Stimulated activated CD8-positive, alpha-beta memory T cell treated with anti-CD3 and anti-CD28 coated beads, Interleukin-15, amount 100 ng/mL, for 1 hour (primary cell): ENCODE measurements at places on chromosomes 6 and 20.

GRCh38 chr6:38306931-38307330 lies 332.8 kb downstream of the BTBD9 start:
- DNase-seq = no peak

- DNase-seq = no peak
Measured at GRCh38 chr6:96152114-96152708, 136.4 kb downstream of the FUT9 start.

GRCh38 chr20:45114465-45115385 lies at the start of gene WFDC5:
Gene WFDC5, minus strand, starts transcription at chr20:45115174. Its CDS starts 91 bp downstream, at chr20:45115083.
- DNase-seq = no peak

DNA sequence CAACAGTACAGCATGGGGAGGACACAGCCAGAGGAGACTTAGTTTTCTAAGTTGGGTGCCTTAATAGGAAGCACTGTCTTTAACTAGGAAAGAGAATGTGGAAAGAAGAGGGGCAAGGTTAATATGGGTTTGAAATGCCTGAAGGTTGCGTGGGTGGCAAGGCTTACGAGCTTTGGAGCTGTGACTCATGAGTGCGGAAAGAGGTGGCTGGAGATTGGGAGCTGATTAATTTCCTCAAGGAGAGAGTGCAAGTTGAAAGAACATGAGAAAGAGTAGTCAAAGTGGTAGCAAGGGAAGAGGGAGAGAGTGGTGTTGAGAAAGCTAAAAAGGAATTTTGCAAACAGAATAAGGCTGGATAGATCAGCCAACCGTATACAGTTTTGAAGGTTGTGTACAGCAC lies 315.1 kb upstream of the PRND start:
- no peak for DNase-seq

DNA sequence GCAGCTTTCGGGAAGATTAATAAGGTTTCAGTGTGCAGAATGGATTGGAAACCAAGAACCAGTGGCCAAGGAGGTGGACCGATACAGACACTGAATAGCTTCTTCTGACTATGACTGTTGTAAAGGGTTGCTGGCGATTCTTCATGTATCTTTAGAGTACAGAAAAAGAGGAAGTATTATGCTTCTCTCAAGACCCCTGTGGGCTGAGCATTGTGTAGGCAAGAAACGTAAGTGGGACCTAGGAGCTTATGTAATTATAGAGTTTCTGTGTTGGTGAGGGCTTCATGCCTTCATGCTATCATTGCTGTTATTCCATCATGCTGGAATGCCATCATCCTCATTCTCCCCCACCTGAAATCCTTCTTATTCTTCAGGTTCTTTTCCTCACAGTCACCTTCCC lies 105.4 kb upstream of the AKIRIN2 start:
- no peak for DNase-seq

DNA sequence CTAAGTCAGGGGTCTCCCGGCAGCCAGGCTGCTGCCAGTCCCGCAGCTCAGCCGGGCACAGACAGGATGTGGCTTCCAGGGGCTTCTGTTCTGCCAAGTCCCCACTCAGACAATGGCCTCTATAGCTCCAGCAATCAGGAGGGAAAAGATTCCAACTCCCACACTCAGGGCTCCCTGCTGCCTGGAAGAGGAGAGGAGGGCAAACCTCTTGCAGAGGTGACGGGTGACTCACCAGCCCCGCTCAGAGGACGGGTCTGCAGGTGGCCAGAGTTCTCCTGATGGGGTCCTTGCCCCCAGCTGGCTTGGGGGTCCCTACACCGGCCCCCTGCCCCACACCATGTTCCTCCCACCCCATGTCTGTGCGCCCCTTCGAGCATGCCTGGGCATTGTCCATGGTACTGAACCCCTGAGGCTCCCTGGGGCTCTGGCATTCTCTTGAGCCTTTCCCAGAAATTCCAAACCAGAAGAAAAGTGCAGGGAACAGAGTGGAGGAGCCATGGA lies 32.6 kb downstream of the NTSR1 start:
- no peak for DNase-seq

- no peak for DNase-seq
Measured at GRCh38 chr6:25311331-25311840, 32.2 kb downstream of the CARMIL1 start.

DNA sequence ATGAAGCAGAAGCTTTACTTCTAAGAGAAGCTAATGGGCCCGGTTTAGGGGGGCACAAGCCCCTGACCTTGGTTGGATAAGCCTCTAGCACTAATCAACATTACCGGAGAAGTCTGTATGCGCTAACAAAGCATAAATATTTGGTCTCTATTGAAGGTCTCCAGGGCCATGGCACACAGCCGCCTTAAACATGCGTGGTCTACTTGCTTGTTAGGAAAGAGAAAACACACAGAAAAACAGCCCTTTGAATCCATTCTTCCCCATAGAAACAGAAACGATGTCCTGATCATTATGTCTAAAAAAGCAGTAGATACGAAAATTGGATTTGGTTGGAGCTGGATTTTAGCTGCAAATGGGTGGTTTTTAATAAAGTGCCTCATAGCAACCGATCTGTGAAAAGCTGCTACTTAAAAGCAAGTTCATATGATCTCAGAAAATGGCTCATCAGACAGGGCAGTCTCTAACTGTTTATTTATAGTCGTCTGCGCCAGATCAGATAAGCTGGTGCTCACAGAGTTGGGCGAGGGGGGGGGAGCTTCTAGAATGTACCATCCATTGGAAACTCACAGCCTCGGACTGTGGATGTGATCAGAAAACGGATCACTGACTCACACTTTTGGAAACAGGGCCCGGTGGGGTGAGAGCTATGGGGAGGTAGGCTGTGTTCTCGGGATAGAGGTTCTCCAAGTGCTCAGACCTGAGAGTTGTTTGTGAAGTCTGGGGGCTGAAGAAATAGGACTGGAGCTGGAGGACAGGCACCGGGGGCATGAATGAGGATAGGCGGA lies 35.3 kb upstream of the APCDD1L start:
- no peak for DNase-seq

DNA sequence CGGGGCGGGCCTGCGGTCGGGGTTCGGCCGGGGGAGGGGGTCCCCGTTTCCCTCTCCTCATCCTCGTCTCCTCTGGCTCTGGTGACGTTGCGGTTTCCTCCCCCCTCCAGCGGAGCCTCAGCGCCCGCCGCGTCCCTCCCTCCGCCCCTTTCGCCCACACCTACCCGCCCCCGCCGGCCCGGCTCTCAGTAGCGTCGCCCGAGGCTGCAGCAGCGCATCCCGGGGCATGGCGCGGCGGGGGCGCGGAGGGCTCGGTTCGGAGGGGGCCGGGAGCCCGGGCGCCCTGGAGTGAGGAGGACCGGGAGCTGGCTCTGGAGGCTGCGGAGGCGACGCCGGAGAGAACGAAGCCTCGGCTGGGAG lies at the start of gene DSE:
Gene DSE, plus strand, starts transcription at position 188 of the 360 bp plus-strand sequence. CDS start 28,304 bp downstream, outside the sequence.
- DNase-seq = peak; percentile 33

DNA sequence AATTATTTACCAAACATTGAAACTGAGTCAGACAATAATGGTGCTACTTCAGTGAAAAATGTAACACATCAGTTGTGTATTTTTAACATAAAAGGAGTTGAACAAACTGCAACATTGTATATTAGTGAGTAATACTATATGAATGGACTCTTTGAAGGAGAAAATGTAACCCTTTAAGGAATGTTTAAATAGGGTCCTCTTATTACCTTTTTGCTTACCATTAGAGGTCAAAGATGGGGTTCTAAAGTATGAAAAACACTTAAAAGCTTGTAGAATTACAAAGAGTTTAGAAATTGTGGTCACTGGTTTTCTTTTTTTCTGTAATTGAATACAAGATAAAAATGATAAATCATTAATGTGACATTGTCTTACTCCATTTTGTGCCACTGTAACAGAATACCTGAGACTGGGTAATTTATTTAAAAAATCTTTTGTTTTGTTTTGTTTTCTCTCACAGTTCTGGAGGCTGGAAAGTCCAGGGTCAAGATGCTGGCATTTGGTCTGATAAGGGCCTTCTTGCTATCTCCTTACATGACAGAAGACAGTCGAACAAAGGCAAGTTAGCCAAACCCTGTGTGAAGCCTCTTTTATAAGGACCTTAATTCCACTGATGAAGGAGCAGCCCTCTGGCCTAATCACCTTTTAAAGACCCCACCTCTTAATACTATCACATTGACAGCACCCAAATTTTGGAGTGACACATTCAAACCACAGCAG lies 43.2 kb downstream of the SESN1 start:
- DNase-seq = no peak

GRCh38 chr6:80991316-80991715 lies 761.2 kb downstream of the TENT5A start:
- DNase-seq = no peak

- no peak for DNase-seq
Measured at GRCh38 chr6:30260036-30260504, 46.9 kb upstream of the TRIM26 start.

DNA sequence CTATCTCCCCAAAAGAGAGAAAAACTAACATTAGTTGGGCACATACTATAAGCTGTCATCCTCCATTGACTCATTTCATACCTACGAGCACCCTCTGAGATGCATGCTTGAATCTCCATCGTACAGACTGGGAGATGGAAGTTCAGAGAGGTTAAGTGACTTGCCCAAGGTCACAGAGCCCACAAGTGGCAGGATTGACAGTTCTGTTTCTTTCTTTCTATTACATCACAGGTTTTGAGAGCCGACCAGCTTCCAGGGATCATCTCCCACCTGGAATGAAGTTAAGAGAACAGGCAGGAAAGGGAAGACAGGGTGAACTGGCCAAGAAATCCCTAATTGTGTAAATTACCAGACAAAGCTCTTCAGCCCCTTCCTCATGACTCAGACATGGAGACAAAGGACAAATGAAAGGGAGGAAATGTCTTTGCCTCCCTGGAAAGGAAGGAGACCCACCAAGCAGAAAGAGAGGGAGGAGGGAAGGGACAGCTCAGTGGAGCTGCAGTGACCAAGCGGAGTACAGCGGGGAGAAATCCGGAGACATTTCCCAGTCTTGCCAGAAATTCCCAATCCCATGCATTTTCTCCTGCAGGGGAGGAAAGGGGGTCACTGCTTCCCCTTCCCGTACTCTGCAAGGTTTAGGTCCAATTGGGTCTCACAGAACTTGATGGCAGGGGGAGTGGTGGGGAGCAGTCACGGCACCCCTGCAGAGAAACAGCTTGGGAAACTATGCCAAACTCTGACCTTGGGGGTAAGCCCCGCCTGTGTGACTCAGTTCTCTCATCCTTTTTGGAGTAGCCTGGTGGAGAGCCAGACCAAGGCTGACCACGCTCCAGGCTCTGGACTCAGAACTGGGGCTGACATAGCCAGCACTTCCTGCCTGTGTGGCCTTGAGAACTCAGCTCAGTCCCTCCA lies 154.3 kb downstream of the ANKRD60 start:
- no peak for DNase-seq

DNA sequence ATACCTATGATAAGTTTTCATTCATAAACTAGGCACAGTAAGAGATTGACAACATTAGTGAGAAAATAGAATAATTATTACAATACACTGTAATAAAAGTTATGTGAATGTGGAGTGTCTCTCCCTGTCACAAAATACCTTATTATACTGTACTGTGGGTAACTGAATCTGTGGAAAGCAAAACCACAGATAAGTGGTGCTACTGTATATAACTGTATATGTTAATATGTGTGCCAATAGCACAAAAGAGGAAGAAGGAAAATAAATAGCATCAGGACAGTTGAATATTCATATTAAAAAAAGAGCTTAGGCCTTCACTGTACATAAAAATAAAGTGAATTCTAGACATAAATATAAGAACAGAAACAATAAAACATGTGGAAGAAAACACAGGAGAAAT lies 243.5 kb downstream of the CDKAL1 start:
- no peak for DNase-seq

DNA sequence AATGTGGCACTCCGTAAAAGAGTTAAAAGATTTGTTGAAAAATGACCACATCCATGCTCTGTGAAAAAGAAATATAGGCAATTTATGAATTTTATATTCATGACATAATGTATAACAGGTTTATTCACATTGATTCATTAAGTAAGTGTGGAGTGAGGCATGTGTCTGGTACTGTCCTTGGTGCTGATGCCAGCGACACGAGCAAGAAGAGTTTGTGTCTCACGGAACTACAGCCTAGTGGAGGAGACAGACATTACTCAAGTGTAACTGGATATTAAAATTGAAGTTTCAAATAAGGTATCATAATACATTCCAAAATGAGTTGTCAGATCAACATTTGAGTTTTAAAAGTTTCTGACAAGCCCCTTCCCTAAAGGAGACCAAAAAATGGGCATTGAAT lies 158.2 kb upstream of the PRND start:
- DNase-seq = no peak

DNA sequence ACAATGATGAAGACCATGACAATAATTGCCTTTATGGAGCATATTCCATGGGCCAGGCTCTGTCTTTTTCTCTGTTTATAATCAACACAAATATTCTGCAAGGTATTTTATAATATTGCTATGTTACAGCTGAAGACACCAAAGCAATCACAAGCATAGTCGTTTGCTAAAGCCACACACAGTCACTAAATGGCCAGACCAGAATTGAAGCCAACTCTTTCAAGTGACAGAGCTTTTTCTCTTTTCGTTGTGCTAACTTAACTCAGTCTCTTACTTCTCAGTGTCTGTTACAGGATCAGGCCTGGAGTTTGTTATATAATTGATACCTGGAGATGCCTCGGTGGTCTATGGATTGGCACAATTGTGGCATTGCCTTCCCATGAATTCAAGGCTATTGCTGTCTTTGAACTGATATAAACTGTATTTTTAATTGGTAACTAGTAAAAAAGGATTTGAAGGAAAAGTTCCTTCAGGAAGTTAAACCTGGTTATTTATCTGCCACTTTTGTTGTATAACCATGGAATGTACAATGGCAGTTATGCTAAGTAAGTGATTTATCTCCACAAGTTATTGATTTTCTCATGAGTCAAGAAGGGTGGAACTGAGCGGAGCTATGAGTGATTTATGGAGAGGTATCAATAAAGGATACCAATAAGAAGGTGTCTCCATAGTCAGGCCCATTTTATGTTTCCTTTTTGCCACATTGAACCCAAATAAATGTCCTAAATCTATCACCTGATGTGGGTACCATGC lies 67.6 kb downstream of the PFDN4 start:
- DNase-seq = no peak

DNA sequence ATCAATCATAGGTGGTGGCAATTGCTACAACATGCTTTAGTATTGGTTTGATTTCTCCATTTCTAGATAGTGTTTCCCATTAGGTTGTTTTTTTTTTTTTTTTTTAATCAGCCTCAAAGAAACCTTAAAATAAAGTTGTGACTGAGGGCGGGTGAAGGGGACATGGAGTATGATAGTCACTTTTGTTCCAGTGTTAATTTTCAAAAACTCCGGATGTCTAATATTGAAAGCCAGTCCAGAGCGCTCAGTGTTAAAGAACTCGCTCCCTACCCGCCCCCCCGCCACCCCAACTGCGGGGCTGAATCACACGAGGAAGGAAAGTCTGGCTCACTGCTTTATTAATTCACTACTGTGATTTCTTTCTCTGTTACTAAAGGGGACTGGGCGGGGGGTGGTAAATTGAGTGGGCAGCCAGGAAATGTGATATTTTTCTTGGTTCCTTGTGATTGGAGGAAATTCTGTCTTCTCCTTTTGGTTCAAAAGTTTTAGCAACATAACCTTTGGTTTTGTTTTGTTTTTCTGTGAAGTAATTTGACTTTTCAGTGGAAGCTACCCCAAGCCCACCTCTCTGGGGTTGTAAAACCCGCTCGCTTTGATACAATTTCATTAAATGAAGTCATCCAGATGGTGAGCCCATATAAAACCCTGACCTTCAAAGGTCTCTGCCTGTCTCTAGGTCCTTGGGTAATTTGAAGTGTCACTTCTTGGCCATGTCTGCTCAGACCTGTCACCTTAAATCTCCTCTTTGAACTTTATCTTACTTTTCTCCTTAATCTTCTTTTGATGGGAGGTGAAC lies 38.0 kb downstream of the TNFAIP3 start:
- DNase-seq = peak; percentile 37
